Aorta (tissue), 5 donors: ENCODE measurements at places on chromosomes 12 and 14. TPM values are rescaled to one million over a fixed set of nuclear protein-coding genes. Genes with fewer than 3 reads are reported as not detected.

SLC7A7 gene
- polyA plus RNA-seq, result 15.4 TPM

NAV3 gene
- polyA plus RNA-seq, result 0.25 TPM

KCNC2 gene
- not detected for polyA plus RNA-seq

FITM1 gene
- polyA plus RNA-seq, result 0.56 TPM

HOXC5 gene
- polyA plus RNA-seq, result not detected

PRH2 gene
- polyA plus RNA-seq, result 4.0 TPM

PLEKHH1 gene
- polyA plus RNA-seq, result 0.59 TPM

NFATC4 gene
- 572 TPM for polyA plus RNA-seq

SLC25A29 gene
- polyA plus RNA-seq, result 56.6 TPM

RFX4 gene
- polyA plus RNA-seq, result not detected

KLRK1 gene
- 0.59 TPM for polyA plus RNA-seq

TBX3 gene
- 2.2 TPM for polyA plus RNA-seq

CHGA gene
- polyA plus RNA-seq, result 0.13 TPM

CCDC184 gene
- polyA plus RNA-seq, result 2.8 TPM

E2F7 gene
- polyA plus RNA-seq, result not detected

PRB3 gene
- not detected for polyA plus RNA-seq

KRT80 gene
- polyA plus RNA-seq, result 0.20 TPM

ZFYVE26 gene
- polyA plus RNA-seq, result 5.9 TPM

SLC17A8 gene
- polyA plus RNA-seq, result not detected

CCDC85C gene
- polyA plus RNA-seq, result 8.1 TPM

PPP1R1A gene
- polyA plus RNA-seq, result 4.7 TPM

GIT2 gene
- polyA plus RNA-seq, result 24.8 TPM

CLBA1 gene
- polyA plus RNA-seq, result 1.8 TPM

MAP1LC3B2 gene
- 3.5 TPM for polyA plus RNA-seq

HELB gene
- polyA plus RNA-seq, result 0.13 TPM

APOF gene
- polyA plus RNA-seq, result 0.50 TPM

CFL2 gene
- 87.9 TPM for polyA plus RNA-seq

RPL10L gene
- polyA plus RNA-seq, result not detected

NEUROD4 gene
- not detected for polyA plus RNA-seq

FBXL14 gene
- polyA plus RNA-seq, result 2.8 TPM

DAO gene
- not detected for polyA plus RNA-seq

TROAP gene
- 1.8 TPM for polyA plus RNA-seq

TTC9 gene
- 2.8 TPM for polyA plus RNA-seq

TAS2R46 gene
- polyA plus RNA-seq, result not detected

OR4E1 gene
- polyA plus RNA-seq, result not detected
